ENCODE measurements at places on chromosomes 1 and 21.

- ATAC-seq, result no peak
These were observed 184.6 kb downstream of the TGFB2 start for GRCh38 chr1:218529646-218530300.

DNA sequence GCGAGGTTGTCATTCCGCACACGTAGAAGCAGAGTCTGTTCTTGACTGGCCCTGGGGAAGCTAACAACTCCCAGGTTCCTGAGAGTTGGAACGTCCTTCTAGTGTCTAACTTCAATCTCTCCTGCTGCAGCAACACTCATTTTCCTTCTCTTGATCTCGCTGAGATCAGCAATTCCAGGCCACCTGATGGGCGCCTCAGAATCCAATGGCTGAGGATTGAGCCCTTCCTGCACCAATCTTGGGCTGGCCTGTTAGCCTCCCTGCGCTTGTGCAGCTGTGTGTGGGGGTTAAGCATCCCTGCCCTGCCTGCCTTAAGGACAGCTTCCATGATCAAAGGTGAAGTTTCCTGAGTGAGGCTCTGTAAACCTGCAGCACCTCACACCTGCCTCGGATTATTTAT, 87.9 kb downstream of the SYT2 start:
- ATAC-seq, result no peak

DNA sequence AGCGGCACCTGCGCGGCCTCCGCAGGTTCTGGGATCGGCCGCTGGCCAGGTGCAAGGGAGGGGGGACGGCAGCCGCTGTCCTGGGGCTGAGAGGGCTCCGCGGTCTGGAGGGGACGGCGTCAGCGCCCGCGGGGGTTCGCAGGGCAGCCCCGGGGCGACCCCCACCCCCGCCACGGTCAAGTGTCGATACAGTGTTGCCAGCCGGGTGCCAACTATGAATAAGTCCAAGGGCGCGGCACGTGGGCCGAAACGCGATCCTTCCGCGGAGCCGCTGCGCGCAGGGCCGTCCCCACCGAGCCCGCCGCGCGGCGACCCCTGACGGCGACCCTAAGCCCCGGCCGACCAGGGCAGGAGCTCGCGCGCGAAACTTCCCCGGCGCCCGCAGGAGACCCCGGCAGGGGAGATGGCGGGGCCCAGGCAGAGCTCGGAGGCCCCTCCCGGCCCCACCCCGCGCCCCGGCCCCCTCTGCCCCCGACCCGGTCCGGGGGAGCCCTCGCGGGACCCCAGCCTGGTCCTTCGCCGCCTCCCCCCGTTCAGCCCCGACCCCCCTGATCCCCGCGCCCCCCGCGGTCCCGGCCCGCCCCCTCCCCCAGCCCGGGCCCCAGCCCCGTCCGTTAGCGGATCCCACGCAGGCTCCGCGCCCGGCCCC, 586 bp upstream of the AGPAT3 start:
- ATAC-seq, result peak; percentile 13

DNA sequence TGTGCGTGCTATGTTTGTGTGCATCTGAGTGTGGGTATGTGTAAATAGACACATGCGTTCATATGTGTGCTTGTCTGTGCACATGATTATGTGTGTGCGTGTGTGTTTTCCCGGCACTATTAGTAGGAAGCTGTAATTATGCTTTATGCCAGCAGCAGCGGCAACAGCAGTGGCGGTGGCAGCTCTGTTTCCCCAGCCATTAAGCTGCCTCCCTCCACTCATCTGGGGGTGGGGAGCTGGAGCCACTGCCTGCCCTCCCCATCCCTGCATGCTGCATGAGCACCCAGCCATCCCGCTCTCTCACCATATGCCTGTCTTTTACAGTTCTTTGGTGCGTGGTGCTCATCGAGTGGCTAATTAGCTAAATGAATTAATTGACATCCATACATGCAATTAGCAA, 30.5 kb upstream of the ACOT11 start:
- ATAC-seq, result no peak

- ATAC-seq, result no peak
These were observed 12.9 kb downstream of the EPB41 start for GRCh38 chr1:28927266-28927647.

DNA sequence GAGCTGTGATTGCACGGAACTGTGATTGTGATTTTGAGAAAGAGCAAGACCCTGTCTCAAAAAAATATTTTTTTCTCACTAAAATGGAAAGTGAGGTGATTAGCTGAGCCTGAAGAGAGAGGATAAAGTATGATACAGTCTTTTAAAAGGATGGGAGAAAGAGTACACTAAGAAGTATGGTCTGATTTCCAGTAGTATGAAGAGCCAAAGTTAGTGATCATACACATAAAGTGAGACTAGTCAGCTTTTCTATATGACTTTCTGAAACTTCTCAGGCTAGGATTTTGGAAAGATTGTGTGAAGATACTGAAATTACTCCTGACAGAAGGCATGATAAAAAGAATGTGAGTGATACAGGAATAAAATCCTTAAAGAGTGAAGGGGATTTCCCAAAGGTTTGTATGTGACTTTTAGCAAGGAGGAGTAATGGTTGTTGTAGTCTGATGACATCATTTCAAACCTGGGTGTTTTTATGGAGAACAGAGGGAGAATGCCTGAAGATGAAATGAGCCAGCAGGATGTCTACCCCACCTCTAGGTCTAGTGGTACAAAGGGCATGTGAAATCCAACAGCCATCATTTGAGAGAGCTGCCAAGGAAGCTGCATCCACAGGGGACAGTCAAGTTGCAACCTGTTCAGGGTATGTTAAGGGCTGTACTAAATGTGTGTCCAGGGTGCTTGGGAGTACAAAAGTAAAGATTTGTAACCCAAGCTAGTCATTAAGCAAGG, 157.7 kb downstream of the PIK3R3 start:
- peak; percentile 91 for ATAC-seq

GRCh38 chr1:206725109-206725963, 40.6 kb downstream of the MAPKAPK2 start:
- ATAC-seq, result peak; percentile 60

- ATAC-seq, result no peak
These were observed 235.9 kb downstream of the FAM72C start for GRCh38 chr1:143735764-143736461.

- peak; percentile 57 for ATAC-seq
These were observed 27.5 kb upstream of the COL9A2 start for GRCh38 chr1:40344597-40344996.

GRCh38 chr1:91201694-91202093, 179.9 kb upstream of the ZNF644 start:
- no peak for ATAC-seq

DNA sequence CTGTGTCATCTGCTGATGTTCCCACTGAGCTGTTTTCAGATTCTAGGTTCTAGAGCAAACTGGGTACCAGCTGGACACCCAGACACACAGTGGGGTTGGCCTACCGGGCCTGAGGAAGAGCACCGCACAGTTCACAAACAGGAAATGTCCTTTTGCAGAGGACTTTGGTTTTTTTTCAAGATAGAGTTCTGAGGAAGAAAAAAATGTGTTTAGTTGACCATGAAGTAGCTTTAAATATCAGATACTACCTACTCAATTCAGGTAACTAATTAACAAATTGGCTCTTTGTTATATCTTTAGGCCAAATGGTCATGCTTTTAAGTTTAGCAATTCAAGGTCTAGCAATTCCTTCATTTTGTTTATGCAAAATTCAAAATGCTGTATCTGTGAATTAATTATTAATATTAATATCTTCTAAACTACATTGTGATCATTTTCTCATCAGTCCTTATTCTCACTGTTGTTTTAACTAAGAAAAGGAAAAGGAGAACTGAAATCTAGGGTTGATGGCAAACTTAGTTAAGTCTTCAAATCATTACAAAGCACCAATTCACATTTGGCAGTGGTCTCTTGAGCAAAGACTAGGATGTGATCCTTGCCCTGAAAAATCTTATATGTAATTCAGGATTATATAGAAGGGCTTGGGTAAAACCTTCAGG, 17.2 kb upstream of the NCF2 start:
- ATAC-seq, result no peak

- no peak for ATAC-seq
These were observed 71.4 kb upstream of the FAM20B start for GRCh38 chr1:178954325-178954690.

GRCh38 chr1:21759182-21759581, 23.8 kb downstream of the USP48 start:
- no peak for ATAC-seq

GRCh38 chr1:226457307-226457712, 49.4 kb upstream of the PARP1 start:
- peak; percentile 87 for ATAC-seq

GRCh38 chr21:41851090-41851790, 27.9 kb downstream of the PRDM15 start:
- ATAC-seq, result no peak

- no peak for ATAC-seq
These were observed 41.2 kb upstream of the CR1L start for GRCh38 chr1:207603777-207604176.

- ATAC-seq, result no peak
These were observed 22.1 kb downstream of the SPOCD1 start for GRCh38 chr1:31793586-31794285.

DNA sequence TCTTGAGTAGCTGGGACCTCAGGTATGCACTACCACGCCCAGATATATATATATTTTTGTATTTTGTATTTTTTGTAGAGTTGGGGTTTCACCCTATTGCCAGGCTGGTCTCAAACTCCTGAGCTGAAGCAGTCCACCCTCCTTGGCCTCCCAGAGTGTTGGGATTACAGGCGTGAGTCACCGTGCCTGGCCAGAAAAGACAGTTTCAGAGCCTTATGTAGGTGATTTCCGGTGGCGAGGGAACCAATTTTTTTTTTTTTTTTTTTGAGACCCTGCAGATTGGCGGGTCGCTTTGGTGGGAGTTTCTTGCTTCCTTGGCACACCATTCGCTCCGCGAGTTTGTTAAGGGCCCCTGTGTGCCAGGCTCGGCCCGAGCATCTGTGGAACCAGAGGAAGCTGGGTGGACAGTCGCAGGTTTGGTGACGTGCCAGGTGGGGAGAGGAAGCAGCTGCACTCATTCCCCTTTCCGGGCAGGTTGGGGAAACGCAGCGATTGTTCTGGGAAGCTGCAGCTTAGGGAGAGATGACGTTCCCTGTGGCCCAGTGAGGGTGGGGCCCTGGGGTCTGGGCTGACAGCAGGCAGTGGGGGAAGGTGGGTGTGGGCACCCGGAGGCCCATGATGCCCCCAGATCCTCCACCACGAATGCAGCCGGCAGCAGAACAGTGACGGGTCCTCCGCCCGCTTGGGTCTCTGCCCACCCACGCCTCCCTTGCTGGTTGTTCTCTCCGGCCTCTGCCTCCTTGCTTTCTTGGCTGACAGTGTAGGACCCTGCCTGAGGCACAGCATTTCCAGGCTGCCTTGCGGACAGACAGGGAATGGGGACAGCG, 25.1 kb downstream of the SPSB1 start:
- no peak for ATAC-seq

GRCh38 chr1:8297245-8297644, 20.7 kb upstream of the SLC45A1 start:
- ATAC-seq, result no peak

DNA sequence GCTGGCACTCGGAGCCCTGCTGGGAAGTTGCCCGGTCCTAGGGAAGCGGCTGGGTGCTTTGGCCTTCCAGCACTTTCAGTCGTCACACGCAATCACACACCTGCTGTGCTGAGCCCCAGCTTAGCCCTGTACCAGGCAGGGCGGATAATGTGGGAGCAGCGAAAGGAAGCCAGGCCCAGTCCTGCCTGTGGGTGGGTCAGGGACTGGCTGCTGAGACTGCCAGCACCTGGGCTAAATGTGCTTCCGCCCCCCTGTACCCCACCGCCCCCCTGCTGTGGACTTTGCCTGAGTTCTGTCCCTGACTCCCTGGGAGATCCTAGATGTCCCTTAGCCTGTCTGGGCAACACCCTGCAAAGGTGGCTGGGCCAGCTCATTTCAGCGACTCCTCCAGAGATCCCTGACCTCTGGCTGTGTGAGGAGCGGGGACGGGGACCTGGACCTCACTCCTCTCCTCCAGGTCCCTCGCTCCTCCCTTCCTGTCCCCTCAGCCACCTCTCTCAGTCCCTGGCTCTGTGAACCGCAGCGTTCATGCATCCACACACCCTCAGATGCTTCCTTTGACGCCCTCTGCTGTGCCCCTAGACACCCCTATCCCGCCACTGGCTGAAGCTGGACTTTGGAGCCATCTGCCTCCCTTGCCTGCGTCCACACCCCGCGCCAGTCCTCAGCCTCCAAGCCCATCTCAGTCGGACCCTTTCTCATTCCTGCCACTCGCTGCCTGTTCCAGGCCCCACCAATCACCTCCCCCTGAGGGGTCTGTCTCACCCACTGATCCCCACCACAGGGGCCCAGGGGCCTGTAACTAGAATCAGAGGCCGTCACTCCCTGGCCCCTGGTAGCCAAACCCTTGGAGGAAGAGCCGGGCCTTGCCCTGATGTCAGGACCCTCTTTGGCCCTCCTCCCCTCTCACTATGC, 1.4 kb downstream of the MMEL1 start:
- ATAC-seq, result no peak

DNA sequence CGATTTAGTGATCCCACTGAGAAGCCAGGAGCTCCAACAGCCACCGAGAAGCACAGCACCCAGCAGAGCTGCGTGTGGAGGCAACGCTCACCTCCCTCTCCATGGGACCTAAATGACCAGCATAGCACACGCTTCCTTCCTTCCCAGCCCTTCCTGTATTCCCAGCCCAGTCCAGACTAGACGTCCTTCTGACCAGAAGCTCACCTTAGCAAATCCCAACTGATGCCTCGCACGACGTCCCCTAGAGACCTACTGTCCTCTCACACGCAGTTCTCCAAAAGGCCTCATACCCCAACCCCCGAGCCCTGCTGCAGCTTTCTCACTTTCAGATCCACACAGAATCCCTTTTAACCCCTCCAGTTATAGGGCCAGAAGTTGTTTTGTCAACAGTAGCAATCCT, 132.4 kb downstream of the SLC45A1 start:
- no peak for ATAC-seq

DNA sequence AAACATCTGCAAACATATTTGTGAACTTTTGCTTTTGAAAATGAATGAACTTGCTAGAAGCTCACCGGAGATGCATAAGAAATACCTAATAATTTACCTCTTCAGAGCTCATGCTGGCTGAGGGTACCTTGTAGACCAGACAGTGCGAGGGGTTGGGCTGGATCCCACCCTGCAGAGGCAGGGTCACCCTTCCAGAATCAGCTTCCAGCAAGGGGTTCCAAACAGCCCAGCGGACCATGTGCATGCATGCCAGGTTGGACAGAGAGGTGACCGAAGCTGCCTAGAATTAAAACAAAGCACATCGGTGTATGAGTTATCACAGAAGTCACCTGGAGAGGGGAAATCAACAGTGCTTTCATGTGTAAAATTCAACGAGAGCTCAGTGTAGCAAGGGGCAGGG, 59.2 kb downstream of the NPHP4 start:
- ATAC-seq, result no peak

GRCh38 chr1:186143481-186143880, 231.6 kb downstream of the TPR start:
- ATAC-seq, result no peak

- no peak for ATAC-seq
These were observed 113.0 kb downstream of the DMRTB1 start for GRCh38 chr1:53572065-53572814.

DNA sequence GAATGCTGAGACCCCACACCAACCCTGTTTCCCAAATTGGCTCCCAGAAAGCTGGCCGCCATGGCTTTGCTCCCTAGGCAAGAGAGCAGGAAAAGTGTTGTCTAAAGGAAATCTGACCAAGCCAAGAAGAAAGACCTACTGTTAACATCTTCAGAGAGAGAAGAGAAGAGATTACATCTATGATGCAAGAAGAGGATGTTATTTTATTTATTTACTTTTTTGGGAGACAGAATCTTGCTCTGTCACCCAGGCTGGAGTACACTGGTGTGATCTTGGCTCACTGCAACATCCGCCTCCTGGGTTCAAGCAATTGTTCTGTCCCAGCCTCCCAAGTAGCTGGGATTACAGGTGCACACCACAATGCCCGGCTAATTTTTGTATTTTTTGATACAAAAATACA, 21.7 kb downstream of the HMGN2 start:
- no peak for ATAC-seq

All from activated T-helper 17 cell treated with anti-CD3 and anti-CD28 coated beads, Interleukin-2, amount 50 U/mL, for 72 hours (primary cell).